Retinal pigment epithelial cell (primary cell): ENCODE measurements at places on chromosomes 11 and 22.

DNA sequence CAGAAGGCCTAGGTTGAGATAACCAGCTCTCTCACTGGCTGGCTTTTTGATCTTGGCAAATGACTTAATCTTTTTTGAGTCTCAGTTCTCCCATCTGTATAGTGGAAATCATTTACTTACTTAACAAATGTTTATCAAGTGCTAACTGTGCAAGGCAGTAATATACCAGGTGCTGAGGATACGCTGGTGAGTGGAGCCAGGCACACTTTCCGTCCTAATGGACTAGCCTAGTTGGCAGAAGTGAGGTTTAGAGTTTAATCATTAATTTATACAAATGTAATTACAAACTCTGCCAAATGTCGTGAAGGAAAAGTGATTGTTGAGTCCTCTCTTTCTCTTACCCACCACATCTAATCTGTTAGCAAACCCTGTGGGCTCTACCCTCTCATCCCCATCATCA, 33.3 kb downstream of the EXT2 start:
- no peak for DNase-seq

GRCh38 chr11:57379732-57380131, 1.2 kb downstream of the PRG3 start:
- DNase-seq = no peak

- no peak for DNase-seq
Measured at GRCh38 chr11:92632495-92632894, 337.0 kb upstream of the MTNR1B start.

DNA sequence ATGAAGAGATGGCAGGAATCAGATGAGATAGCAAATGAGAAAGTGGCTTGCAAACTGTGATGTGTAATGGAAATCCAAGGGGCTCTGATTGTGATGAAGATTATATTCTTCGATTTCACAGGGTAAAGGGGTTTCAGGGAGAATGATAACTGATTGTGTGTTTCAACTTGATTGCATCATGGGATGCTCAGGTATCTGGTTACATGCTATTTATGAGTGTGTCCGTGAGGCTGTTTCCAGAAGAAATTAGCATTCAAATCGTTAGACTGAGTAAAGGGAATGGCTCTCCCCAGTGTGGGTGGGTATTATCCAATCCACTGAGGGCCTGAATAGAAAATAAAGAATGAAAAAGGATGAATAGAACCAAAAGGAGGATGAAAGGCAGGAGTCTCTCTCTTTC, 278.7 kb upstream of the LARGE1 start:
- DNase-seq = no peak

DNA sequence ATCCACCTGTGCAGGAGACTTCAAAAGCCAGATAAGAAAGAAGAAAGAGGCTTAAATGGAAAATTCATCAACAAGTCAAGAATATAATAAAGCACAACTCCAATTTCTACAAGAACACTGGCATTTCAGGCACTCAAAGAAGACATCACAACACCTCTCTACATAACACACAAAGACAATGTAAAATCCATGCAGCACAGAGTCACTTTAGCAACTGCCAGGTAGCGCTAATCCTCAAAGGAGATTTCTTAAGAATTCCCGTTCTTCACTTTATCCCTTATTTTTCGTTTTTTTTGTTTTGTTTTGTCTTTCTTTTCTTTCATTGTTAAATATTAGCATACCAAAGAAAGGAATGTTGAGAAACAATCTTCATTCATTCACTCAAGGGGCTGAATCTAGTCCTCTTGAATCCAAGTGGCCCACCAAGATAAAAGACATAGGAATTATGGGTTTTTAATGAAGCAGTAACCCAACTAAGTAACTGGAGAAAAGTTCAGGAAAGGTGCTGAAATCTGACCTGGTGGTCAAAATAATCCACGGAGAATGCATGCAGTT, 95.0 kb downstream of the CADM1 start:
- no peak for DNase-seq

- no peak for DNase-seq
Measured at GRCh38 chr11:42098075-42098474, 638.6 kb upstream of the LRRC4C start.

GRCh38 chr11:86748296-86748695, 52.0 kb upstream of the PRSS23 start:
- no peak for DNase-seq

DNA sequence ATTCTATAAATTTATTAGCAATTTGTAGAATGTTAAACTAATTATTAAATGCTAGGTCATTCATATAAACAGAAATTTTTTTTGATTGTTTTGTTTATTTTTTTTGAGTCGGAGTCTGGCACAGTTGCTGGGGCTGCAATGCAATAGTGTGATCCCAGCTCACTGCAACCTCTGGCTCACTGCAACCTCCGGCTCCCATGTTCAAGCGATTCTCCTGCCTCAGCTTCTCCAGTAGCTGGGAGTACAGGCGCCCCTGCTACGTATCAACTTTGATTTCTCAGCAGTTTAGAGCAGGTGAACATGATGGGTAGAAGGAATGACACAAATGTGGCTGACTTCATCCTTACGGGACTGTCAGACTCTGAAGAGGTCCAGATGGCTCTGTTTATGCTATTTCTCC, at the start of gene OR8H3:
TSS of gene OR8H3 (plus strand) at position 301 of the 400 bp plus-strand sequence. CDS start at position 301, 0 bp downstream.
- DNase-seq = no peak

DNA sequence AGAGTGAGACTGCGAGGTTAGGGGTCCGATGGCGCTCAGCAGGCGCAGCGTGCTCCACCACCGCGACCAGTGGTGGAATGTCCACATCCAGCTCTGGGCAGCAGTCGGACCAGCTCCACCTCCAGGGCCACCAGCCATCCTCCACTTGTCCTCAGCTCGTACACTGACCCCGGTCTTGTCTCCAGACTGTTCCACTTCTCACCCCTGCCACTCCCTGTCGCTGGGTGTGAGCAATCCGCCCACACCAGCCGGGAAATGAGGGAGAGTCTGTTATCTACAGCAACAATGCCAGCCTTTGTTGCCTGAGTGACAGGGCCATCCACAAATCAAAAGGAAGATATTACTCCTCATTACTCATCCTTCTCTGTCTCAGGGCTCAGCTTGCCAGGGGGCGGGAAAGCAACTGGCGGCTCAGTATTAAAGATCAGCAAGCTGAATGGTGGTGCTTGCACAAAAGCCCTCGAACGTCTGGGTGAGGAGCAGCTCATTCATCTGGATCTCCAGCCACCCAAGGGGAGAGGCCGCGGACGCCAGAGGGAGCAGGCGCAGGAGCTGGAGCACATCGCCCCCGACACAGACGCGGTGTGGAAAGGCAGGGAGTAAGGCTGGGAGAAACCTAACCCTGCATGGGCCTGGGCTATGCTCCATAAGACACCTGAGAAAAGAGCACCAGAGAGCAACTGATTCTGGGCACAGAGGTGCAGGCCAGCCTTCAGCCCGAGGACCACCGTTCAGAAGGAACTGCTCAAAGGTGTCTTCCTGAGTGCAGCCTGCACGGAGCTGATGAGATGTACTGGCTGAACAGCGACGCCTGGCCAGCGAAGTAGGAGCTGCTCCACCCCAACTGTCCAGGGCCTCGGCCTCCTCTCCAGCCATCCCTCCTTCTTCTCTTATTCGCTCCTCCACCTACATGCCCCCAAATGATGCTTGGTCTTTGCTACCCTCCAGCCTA, 21.9 kb downstream of the IGSF9B start:
- DNase-seq = no peak

DNA sequence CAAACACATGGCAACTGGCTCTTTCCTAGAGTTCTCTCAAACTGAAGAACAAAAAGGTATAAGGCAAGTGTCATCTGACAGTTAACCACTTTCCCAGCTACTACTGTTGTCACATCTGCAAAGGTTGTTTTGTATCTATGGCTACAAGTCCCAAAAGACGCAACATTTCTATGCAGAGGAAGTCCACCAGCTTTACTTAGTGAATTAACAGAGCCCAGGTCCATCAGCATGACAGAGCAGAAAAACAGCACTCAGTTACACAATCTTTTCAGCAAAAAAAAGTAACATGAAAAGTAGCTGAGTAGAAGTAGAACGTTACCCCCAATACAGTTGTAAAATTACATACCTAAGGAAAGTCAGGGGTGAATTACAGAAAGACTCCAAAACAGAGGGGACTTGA, 12.1 kb downstream of the CPSF7 start:
- no peak for DNase-seq

DNA sequence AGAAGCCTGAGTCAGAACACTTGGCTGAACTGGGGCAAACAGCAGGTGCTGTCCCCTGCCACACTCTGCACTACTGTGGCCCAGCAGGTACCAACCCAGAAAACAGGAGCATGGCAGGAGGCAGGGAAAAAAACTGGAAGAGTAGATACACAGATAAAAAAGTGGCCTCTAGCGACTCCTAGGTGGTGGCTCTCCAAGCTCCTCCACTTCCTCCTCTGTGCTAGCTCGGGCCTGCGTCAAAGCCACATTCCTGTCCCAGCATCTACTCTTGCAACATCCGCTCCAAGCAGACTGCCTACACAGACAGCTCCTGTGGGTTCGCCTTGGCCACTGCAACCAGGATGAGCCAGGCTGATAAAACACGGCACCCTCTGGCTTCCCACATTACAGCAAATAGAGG, 6.9 kb downstream of the OR8B12 start:
- no peak for DNase-seq

DNA sequence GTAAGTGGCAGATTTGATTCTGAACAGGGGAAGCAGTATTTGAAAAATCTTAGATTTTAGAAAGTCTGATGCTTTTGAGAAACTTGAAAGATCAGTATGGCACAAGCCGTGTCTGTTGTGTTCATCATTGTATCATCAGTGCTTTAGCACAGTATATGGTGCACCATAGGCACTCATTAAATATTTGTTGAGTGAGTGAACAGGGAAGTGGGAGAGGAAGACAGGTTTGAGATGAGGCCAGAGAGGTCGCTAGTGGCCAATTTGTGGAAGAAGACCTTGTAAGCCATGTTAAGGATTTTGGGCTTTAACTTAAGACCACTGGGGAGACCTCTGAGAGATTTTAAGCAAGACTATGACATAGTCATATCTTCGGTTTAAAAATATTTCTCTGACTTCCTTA, 12.9 kb downstream of the CHEK1 start:
- no peak for DNase-seq

DNA sequence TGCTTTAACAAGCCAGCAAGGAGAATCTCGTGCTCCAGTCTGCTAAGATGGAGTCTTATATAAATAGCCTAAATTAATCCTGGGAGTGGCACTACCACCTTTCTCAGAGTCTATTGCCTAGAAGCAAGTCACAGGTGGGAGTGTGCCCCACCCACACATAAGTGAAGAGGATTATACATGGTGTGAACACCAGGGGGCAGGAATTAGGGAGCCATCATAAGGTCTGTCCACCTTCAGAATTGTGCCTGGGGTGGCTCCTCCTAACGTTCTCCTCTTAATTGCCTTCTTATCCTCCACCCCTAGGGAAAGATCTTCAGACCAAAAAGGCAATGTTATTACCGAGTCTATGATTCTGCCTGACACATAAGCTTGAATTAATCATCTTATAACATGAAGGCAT, 276.8 kb upstream of the SESN3 start:
- no peak for DNase-seq

- no peak for DNase-seq
Measured at GRCh38 chr11:31160504-31161422, 208.8 kb downstream of the DCDC1 start.

DNA sequence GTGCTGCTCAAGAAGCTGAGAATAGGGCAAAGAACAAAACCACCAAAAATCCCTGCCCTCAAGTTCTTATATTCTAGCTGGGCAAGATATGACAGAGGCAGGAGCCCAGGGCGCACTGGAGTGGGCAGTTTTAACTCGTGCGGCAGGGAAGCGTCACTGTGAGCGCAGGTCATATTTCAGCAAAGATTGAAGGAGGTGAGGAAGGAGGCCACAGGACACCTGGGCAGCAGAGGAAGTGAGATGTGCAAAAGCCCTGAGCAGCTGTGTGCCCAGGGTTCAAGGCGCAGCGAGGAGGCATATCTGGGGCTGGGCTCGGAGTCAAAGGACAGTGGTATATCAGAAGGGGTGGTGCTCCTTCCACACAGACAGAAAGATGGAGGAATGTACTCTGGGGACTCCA, 13.5 kb downstream of the KCNC1 start:
- no peak for DNase-seq

- DNase-seq = no peak
Measured at GRCh38 chr11:65418431-65418680, 4.2 kb upstream of the NEAT1 start.

GRCh38 chr11:65992056-65992455, 9.9 kb downstream of the EIF1AD start:
- no peak for DNase-seq

DNA sequence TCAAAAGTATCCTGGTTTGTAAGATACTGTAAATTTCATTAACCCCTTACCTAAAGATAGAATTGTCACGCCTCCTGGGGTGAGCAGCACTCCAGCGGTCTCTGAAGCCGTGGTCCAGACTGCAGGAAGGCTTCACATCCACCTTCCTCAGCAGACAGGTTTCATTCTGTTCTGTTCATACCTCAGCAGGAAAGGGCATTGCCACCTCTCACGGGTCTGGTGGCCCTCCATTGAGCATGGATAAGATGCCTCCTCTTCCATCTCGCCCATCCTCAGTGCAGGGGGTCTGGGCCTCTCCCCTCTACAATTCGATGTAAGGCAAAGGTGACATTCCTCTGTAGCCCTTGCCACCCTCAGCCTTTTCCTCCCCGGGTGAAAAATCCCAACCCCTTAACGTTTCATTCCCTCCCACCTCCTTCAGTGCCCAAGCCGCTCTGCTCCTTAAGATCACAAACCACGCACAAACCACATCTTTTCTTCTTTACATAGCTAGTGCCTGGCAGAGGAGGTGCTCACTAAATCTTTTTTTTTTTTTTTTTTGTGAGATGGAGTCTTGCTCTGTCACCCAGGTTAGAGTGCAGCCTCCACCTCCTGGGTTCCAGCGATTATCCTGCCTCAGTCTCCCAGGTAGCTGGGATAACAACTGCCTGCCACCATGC, 28.5 kb downstream of the RPUSD4 start:
- no peak for DNase-seq

DNA sequence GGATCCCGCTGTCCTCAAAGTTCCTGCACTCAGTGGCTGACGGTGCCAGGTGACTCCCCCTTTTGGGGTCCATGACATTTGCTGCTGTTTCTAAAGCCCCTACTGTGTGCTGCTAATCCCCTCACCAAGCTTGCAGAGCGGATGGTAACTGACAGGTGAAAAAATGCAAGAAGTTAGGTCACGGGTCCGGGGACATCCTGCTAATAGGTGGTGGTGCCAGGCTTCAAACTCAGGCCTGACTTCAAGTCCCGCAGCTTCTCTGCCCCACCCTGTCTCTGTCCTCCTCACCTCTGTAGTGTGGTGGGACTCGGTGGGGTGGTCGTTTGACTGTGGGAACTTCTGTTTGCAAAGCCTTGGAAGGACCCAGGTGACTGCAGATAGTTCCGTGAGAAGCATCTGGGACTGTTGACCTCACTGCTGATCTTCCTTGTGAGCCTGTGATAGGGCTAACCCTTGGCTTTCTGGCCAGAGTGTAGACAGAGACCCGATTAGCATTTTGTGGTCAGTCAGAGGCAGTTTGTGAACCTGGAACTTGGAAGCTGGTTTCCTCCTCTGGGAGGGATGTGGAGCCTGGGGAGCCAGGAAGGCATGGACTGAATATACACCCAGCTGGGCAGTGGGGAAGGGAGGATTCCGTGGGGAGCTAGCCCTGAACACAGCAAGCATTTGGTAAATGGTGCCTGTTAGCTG, 115.4 kb upstream of the OR4B1 start:
- no peak for DNase-seq

- no peak for DNase-seq
Measured at GRCh38 chr11:102314784-102315183, 2.5 kb upstream of the BIRC3 start.

- DNase-seq = no peak
Measured at GRCh38 chr11:133235381-133235780, 296.9 kb downstream of the OPCML start.

GRCh38 chr22:40332319-40332781, 13.9 kb upstream of the ADSL start:
- DNase-seq = no peak

- DNase-seq = no peak
Measured at GRCh38 chr11:13720940-13721339, 52.5 kb downstream of the FAR1 start.
